Stimulated activated CD4-positive, alpha-beta T cell treated with anti-CD3 and anti-CD28 coated beads, TNF-alpha, amount 100 ng/mL, for 24 hours (primary cell): ENCODE measurements at places on chromosomes 2 and 18.

GRCh38 chr2:239756790-239757760 lies 268.1 kb downstream of the NDUFA10 start:
- DNase-seq, result no peak

DNA sequence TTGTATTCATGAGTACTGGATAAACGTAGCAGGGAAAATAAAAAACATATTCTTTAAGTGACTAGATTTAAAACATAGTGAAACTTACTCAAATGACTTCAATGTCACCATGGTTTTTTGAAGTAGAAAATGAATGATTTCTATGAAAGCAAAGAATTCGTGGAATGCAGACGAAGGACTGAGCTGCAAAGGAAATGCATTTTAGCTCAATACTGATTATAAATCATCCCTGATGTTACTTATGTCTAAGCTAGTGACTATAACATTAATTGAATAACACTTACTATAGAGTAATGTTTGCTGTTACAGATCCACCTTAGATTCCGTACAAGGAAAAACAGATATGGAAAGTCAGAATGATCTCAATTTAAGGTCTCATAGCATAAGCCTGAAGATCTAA lies 1257.7 kb upstream of the CDH2 start:
- DNase-seq, result no peak

- DNase-seq, result no peak
Measured at GRCh38 chr2:30786923-30787685, 20.1 kb downstream of the CAPN13 start.

DNA sequence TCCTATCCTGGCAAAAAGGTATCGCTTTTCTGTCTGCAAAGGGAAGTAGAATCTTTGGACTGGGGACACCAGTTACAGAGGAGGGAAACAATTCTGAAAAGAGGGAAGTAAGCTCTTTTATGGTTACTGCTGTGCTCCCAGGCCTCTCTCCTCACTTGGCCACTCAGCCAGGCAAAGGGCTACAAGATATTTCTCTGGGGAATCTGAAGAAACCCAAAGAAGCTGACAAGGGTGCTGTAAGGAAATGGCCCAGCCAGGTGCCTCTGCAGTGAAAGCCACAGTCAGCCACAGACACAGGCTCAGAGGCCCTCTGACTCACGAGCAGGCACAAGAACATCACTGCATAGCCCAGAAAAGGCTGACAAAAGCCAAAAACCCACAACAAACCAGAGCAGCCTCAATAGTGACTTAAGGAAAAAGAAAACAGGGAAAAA lies 5.8 kb downstream of the HDLBP start:
- DNase-seq, result peak; percentile 41

DNA sequence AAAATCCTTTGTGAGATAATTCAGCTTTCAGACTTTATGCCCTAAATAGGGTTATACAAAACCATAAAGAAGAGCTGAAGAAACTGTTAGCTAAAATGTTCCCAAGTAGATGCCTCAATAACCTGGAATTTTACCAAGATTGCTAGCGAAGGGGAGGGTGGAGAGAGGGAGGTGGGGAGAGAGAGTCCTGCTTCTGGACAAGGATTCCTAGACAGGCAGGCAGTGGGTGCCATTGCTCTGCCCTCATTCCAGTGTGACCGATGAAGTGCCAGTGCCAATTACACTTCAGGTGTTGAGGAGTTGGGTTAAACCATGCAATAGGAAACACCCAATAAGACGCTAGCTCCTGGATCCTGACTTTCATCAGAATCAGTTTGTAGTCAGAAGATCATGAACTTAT lies 18.1 kb downstream of the LAPTM4A start:
- no peak for DNase-seq

DNA sequence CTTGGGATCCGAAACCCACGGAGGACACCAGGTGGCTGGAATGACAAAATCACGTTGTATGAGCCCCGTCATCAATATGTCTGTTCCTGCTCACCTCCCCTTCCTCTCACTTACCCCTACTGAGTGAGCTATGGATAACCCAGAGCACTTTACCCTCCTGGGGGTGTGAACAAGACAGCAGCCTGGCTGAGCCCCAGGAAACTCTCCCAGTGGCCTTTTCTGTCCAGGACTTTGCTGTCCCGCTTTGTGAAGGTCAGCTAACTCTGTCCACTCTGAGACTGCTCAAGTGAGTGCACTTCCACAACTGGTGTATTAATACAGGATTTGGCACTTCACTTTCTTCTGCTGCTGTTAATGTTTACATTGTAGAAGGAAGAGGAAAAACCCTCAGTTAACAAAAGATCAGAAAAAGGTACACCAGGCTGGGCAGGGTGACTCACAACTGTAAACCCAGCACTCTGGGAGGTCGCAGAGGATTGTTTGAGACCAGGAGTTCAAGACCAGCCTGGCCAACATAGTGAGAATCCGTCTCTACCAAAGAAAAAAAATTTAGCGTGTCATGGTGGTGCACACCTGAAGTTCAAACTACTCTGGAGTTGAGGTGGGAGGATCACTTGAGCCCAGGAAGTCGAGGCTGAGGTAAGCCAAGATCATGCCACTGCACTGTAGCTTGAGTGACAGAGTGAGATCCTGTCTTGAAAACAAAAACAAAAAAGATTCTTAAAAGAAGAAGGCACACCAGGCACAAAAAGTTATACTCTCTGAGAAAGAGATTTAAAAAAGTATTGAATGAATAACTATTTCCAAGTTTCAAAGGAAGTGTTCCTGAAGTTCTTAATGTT lies 90.3 kb downstream of the CLHC1 start:
- no peak for DNase-seq

GRCh38 chr2:137870682-137871081 lies 93.6 kb upstream of the HNMT start:
- no peak for DNase-seq

- DNase-seq, result no peak
Measured at GRCh38 chr2:234845602-234846590, 105.9 kb upstream of the SH3BP4 start.

- DNase-seq, result no peak
Measured at GRCh38 chr2:75466708-75467311, 93.9 kb downstream of the EVA1A start.

GRCh38 chr18:79639072-79639829 lies 40.4 kb upstream of the CTDP1 start:
- no peak for DNase-seq

- no peak for DNase-seq
Measured at GRCh38 chr2:230505162-230505561, 89.2 kb downstream of the SP100 start.

DNA sequence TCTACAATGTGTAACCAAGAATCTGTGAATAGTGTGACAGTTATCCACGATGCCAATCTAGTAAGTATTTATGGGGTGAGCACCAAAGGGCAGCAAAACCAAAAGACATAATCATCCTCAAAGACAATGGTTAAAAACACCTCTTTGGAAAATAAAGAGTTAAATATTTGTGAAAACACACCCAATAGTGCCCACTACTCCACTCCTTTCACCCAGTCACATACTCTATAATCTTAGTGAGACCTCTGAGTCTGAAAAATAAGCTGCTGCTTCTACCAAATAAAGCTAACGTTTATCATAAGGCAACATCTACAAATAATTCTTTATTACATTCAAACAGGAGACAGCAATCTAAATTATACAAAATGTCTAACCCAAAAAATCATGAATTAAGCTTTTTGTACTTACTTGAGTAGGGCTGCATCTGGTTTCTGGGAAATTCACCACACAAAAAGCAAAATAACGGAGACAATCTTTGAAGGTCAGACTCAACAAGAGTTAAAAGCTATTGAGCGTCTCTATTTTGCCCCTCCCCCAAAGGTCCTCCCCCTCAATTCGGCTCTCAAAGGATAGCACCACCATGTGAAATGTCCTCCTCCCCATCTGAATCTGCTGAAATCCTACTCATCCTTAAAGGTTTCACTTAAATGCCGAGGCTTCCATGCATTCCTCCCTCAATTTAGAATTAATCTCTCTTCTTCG lies 2.0 kb downstream of the RAPH1 start:
- no peak for DNase-seq

DNA sequence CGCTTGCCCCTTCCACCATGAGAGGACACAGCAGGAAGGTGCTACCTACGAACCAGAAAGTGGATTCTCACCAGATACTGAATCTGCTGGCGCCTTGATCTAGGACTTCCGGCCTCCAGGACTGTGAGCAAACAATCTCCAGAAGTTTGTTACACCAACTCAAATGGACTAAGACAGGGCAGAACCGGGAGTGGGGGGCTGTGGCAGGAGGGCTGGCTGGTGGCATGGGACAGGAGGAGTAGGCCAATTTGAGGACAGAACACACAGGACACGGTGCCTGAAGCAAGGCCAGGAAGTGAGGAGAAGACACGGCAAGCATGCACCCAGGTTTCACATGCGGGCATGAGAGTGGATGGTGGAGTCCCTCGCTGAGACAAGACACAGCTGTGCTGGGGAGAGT lies 40.1 kb downstream of the CRACDL start:
- no peak for DNase-seq

DNA sequence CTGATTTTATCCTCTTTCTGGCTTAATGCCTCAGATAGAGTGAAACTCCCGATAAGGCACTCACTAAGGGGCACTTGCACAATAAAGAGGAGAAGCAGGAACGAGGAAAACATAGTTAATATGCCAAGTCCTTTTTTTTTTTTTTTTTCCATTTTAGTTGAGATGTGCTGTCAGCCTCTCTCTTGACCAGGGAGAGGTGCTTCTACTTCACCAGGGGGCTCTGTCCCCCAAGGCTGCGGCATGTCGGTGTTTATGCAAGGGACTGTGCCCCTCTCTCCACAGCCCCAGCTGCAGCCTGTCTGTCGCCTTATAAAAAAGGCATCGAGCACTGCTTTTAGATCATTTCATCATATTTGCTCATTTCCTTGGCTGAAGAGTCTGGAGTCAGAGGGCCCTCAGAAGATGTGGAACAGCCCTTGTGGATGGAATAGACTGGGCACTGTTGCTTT lies 178.1 kb downstream of the SLC8A1 start:
- no peak for DNase-seq
